Stimulated activated CD4-positive, alpha-beta T cell treated with anti-CD3 and anti-CD28 coated beads, TNF-alpha, amount 100 ng/mL, for 4 hours (primary cell): ENCODE measurements at places on chromosomes 12 and 14.
A peak's percentile ranks its signal among the peaks of the same experiment; 100 is the strongest.

DNA sequence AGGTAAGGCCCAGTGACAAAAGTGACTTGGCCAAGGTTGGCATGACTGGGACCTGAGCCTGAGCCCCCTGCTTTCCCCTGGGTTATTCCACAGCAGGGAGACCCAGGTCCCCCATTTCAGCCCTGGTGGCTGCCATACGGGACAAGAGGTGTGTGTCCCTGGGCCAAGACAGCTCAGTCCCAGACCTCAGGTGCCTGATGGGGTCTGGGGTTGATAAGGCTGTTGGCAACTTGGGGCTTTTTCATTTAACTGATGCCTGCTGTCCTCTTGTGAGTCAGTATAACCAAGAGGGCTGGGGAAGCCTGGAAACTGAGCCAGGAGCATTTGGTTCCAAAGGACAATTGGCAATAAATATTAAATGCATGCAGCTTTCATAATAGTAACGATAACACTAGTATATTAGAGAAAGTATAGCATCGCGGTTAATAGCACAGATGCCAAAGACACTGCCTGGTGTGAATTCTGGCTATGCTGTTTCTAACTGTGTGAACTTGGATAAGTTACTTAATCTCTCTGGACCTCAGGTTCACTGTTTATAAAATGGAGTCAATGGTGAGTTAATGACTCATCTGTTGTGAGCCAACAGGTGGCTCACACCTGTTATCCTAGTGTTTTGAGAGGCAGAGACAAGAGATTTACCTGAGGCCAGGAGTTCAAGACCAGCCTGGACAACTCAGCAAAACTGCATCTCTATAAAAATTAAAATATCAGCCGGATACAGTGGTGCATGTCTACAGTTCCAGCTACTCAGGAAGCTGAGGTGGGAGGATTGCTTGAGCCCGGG lies 898 bp downstream of the SDSL start:
- DNase-seq = no peak

DNA sequence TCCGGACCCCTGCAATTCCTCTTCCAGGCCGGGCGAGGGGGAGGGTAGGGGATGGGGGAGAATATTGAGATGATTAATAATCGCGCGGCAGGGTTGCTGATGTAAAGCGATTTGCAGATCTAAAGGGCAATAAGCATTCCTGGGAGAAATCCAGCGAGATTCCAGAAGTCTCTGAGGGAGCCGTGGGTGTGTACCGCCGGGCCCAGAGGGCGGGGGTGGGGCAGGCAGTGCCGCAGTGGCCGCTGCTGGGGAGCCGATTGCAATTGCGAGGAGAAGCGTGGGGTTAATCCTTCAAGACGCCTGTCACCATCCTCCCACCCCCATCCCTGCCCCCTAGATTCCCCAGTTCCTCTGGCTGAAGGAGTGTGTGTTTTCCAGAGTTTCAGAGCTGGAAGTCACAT lies 16.4 kb downstream of the FOS start:
- no peak for DNase-seq

DNA sequence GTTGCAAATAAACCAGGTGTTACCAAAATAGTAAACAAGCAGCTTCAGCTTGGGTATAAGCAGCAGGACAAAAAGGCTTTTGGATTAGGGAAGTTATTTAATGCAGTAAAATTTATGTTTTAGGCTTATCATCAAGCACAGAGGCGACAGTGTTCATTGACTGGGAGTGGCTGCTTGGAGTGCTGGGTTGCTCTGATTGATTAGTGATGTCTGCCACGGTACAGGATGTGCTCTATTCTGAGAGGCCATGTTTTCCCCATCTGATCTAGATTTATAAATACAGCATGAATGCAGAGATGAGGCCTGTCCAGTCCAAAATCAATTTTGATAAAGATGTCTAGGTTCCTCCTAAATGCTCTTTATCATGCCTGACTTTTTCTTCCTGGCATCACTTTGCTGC lies 83.5 kb downstream of the MAP1LC3B2 start:
- no peak for DNase-seq

- DNase-seq = no peak
Measured at GRCh38 chr12:64674367-64674922, 64.2 kb downstream of the RASSF3 start.

DNA sequence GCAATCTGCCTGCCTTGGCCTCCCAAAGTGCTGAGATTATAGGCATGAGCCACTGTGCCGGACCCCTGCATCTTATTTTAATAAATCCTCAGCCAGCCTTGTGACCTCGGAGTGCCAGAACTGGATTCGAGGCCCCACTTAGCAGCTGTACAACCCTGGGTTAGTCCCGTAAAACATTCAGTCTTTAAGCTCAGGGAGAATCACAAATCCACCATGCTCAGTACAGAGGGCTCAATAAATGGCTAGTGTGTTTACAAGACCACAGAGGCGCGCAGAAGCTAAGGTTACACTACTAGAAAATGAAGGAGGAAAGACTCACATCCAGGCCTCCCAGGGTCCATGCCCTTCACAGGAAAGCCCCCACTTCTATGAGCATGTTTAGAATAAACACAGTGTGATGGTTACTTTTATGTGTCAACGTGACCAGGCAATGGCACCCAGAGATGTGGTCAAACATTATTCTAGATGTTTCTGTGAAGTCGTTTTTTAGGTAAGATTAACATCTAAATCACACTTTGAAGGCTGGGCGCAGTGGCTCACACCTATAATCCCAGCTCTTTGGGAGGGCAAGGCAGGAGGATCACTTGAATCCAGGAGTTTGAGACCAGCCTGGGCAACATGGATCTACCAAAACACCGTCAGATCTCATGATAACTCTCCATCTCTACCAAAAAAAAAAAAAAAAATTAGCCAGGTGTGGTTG lies 55.3 kb downstream of the CLMN start:
- no peak for DNase-seq

DNA sequence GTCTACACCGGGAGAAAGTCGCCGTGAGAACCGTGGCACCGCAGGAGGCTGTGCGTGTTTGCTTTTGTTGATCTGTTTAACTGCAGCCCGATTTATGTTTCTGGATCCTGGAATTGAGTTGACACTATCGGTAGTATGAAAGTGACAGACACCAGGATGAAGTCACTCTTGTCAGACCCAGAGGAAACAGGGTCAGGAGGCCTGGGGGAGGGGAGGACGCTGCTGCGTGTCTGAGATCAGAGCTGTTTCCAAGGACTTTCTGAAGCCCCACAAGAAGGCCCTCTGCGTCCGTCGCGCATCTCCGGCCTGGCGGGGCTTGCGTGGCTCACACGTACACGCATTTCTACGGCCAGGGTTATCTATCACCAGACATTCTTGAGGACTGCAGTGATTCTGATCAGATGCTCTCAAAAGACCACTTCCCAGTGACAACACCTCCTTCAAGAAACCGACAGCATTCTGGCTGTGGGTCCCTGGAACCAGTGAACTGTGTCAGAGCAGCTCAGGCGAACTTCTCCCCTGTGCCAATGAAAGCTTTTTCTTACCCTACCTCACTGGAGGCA lies 263.4 kb downstream of the ADGRD1 start:
- DNase-seq = no peak

GRCh38 chr14:96757456-96757855 lies 39.7 kb upstream of the VRK1 start:
- DNase-seq = no peak

- no peak for DNase-seq
Measured at GRCh38 chr14:39102265-39102968, 618 bp downstream of the SEC23A start.

- DNase-seq = no peak
Measured at GRCh38 chr14:70454731-70455130, 2.8 kb downstream of the ADAM21 start.

GRCh38 chr12:98838231-98838647 lies 193.1 kb downstream of the APAF1 start:
- no peak for DNase-seq

DNA sequence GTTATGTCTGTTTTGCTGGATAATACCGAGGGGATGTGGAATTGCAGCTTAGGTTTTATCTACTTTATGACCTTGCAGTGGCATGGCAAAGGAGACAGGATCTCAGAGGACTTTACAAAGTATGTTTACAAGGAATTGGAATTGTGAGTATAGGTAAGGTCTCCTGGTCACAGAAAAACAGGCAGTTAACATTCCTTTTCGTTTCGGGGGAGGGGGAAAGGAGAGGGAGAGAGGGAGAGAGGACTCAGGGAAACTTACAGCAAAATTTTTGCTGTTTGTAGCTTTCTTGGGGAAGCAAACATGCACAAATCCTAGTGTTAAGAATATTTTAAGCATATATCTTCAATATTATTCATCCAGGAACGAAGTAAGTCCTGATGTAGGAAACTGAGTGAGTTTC lies 590.5 kb upstream of the LRFN5 start:
- DNase-seq = no peak

DNA sequence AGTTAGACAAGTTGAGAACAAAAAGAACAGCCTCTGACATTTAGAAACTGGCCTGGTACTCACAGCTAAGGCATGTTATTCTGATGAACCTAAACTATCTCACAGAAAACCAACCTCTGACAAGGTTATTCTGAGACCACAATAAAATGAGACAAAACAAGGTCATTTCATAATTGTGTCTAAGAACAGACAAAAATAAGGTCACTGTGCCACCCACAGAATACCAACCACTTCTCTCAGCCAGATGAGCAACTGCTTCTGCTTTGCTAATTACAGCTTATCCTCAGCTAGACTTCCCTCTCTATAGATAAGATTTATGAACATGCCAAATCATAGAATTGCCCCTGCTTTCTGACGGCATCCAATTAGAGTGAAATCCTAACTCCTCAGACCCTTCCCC lies 52.2 kb upstream of the CRACR2A start:
- DNase-seq = no peak

GRCh38 chr14:23512156-23512555 lies 39.4 kb downstream of the ZFHX2 start:
- DNase-seq = no peak

DNA sequence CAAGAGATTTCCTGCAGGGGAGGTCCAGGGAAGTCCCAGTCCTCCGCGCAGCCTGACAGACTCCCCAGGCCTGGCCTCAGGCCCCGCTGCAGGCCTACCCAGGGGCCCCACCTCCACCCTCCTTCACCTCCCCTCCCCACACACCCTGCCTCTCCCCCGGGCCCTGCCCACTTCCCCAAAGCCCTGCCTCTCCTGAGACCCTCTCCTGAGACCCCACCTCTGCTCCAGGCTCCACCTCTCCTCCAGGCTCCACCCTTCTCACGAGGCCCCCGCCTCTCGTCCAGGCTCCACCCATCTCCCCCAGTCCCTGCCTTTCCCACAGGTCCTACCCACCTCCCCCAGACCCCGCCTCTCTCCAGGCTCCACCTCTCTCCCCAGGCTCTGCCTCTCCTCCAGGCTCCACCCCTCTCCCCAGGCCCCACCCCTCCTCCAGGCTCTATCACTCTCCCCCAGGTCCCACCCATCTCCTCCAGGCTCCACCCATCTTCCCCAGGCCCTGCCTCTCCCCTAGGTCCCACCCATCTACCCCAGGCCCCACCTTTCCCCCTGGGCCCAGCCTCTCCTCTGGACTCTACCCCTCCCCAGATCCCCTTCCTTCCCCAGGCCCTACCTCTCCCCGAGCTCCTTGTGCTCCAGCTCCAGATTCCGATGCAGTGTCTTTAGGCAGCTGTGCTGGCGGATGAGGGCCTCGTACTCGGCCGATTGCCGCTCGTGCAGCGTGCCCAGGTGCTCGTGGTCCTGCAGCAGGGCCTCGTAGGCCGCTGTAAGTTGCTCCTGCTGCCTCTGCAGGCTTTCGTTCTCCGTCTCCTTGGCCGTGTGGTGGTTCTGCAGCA lies 58.8 kb upstream of the GPR68 start:
- DNase-seq = no peak

GRCh38 chr12:51386351-51386750 lies 4.9 kb downstream of the GALNT6 start:
- DNase-seq = no peak

DNA sequence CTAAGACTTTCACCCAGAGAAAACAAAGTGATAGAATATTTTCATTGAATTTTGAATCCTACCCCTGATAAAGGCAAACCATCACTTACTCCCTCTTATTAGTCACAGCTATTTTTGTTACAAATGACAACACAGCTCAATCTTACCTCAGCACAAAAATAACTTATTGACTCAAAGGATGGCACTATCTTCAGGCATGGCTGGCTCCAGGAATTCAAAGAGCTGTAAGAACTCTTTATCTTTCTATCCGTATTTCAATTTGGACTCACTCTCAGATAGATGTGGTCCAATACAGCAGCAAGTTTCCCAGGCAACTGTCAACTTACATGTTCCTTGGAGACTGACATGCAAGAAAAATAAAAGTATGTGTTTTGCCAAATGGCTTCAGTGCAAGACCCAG lies 709.4 kb upstream of the MDGA2 start:
- DNase-seq = no peak

GRCh38 chr12:52321418-52321817 lies 220 bp upstream of the KRT83 start:
- DNase-seq = no peak

- no peak for DNase-seq
Measured at GRCh38 chr12:39905152-39905551, 200.7 kb downstream of the SLC2A13 start.

DNA sequence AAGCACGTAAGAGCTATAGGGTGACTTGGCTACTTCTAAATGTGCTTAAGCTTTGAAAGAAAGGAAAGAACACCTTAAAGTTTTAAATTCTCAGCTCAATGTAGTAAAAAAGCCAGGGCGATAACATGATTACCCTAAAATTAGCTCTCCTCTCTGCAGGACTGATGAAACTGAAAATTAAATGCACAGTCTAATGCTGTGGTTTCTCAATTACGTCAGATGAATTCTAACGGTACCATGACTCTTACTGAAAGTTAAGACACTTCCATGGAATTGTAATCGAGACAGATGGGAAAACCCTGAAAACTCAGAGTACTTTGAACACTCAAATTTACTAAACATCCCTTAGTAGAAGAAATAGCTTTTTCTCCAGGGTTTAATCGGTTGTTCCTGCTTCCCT lies 25.9 kb upstream of the PRKD1 start:
- DNase-seq = no peak

- no peak for DNase-seq
Measured at GRCh38 chr12:58434726-58435125, 485.6 kb downstream of the LRIG3 start.

- no peak for DNase-seq
Measured at GRCh38 chr14:67416810-67417209, 4.8 kb upstream of the PLEK2 start.

GRCh38 chr12:121165316-121165715 lies 32.6 kb downstream of the P2RX7 start:
- DNase-seq = no peak

DNA sequence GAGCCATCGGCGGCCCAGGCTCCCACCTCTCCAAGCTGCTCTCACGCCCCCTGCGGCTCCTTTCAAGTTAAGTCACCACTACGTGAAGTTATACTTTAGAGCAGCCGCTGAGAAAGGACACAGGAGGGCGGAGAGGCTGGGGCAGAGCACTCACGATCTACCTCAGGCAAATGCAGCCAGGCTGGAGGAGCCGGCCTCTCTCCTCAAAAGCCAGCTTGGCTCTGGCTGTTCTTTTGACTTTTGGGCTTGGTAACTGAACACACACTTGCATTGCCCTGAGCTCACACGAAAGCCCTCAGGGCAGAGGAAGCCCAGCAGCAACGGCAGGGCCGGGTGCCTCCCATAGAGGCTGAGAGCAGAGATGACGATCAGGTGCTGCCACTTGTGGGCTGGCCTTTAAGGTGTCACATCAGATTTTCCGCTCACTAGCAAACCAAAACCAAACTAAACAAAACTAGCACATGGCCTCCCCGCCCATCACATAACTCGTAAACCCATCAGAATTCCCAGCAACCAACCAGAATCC lies 75.2 kb downstream of the PITPNM2 start:
- peak; percentile 57 for DNase-seq

GRCh38 chr12:88235183-88235833 lies 93.2 kb downstream of the TMTC3 start:
- DNase-seq = no peak

GRCh38 chr14:70366911-70367310 lies 7.4 kb upstream of the COX16 start:
- DNase-seq = no peak

GRCh38 chr14:81818271-81818670 lies 284.6 kb upstream of the SEL1L start:
- no peak for DNase-seq
